ENCODE measurements at places on chromosomes 11 and 22.

DNA sequence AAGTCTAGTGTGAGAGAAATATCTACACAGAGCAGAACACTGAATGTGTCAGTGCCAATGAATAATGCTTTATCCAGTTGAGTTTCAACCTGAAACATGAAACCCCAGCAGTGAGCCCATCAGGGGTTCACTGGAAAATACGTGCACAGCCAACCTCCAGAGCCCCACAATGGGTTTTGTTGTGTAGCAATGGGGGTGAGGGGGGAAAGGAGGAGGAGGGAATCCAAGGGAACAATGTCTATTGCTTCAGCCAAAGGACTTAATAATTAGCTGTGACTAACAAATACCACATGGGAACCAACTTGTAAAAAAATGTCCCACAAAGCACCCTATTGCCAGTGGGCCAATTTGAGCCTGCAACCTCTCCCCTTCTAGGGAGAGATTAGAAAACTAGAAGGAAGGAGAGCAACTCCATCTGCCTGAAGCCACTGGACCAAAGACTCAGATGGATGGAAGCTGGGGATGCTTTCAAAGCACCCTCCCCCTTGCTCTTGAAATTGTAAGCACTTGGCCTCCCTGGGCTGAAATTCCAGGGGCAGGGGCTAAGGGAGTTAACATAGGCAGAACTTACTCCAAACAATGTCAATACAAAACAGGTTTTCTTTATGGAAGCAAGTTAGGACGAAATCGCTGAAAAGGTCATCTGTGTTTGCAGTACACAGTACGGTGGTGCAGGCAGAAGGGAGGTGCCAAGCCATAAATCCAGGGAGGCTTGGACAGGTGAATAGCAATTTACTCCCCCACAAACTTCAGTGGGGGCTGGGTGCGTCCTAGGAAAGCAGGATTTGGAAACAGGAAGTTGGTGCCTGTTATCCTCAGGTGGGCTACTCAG is 99.8 kb downstream of the ARL14EP start:
- no peak for DNase-seq

- no peak for DNase-seq
Measured at GRCh38 chr11:26904132-26904531, 89.8 kb upstream of the FIBIN start.

- DNase-seq = no peak
Measured at GRCh38 chr22:50606165-50606945, 5.8 kb downstream of the MAPK8IP2 start.

DNA sequence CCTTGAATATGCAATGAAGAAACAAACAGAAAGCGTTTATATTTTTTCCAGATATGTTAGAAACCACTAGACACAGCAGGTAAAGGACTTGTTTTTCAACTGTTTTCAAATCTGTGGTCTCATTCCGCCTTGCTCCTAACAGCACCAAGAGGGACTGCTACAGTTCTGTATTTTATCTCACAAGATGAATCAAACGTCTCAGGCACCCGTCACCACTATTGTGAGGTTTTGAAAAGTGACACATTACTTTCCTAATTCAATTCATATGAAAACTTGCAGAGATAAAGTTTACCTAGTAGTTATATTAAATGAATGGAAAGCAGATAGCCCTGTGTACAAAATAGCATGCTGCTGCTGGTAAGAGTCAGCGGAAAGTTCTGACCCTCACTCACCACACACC is 386.3 kb downstream of the ETS1 start:
- no peak for DNase-seq

GRCh38 chr11:34174412-34175041 is 69.1 kb downstream of the NAT10 start:
- DNase-seq = peak; percentile 78

DNA sequence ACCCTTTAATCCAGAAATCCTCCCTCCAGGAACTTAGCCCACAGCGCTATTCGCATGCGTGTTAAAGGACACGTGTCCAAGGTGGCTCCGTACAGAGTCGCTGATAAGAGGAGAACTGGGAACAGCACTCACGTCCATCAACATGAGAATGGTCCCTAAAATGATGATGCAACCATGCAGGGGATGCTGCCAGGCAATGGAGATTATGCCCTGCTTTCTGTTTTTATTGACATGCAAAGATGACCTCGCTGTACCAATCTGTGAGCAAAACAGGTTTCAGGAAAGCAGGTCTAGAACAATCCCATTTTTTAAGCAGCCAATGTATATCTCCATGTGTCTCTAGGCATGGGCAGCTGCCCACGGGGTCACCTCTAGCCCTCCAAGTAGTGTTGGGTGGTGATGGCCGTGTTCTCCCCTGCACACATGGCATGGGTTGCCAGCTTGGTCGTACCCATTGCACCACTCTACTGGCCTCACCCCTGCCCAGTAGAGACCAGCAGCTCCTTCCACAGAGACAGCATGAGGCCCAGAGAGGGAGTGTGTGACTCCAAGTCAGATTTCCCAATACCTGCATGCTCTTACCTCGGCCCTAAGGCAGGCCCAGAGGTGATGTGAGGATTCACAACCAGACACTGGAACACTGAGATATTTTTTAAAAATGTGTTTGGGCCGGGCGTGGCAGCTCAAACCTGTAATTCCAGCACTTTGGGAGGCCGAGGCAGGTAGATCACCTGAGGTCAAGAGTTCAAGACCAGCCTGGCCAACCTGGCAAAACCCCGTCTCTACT is 68.3 kb upstream of the LINC01488 start:
- DNase-seq = no peak

DNA sequence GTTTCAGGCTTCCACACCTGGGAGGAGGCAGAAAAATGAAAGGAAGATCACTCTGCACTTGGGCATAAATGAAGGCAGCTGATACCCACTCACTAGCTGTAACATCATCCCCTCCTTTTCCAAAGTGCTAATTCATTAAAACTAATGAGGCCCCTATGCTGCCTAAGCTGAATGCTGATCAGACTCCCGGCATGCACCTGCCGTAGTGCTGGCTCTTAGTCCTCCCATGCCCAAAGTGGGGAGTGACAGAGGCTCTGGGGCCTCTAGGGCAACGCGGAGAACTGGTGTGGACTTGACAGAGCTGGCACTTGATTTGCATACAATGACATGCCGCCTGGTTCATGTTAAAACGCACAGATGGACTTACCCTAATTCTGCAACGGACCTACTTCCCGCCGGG is 96.5 kb upstream of the NCAM1 start:
- DNase-seq = no peak

- DNase-seq = no peak
Measured at GRCh38 chr11:125165111-125165842, 726 bp downstream of the PKNOX2 start.

GRCh38 chr11:62340269-62340901 is 3.1 kb downstream of the ASRGL1 start:
- DNase-seq = peak; percentile 36

DNA sequence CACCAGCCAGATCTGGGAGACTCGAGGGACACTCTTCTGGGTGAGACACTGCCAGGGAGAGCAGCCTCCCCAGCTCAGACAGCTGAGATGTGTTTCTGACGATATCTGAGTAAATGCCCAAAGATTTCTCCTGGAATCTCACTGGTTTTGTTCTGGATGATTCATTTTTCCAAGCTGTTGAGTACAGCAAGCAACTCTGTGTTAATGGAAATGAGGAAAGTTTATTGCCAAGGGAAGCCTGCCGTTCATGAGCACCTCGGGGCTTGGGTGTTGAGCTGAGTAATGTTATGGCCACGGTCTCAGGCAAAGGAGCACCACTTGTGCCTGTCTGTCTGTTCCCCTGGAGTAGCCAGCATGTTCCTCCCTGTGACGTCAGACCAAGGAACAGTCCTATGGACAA is 1132.4 kb downstream of the BRD1 start:
- no peak for DNase-seq

DNA sequence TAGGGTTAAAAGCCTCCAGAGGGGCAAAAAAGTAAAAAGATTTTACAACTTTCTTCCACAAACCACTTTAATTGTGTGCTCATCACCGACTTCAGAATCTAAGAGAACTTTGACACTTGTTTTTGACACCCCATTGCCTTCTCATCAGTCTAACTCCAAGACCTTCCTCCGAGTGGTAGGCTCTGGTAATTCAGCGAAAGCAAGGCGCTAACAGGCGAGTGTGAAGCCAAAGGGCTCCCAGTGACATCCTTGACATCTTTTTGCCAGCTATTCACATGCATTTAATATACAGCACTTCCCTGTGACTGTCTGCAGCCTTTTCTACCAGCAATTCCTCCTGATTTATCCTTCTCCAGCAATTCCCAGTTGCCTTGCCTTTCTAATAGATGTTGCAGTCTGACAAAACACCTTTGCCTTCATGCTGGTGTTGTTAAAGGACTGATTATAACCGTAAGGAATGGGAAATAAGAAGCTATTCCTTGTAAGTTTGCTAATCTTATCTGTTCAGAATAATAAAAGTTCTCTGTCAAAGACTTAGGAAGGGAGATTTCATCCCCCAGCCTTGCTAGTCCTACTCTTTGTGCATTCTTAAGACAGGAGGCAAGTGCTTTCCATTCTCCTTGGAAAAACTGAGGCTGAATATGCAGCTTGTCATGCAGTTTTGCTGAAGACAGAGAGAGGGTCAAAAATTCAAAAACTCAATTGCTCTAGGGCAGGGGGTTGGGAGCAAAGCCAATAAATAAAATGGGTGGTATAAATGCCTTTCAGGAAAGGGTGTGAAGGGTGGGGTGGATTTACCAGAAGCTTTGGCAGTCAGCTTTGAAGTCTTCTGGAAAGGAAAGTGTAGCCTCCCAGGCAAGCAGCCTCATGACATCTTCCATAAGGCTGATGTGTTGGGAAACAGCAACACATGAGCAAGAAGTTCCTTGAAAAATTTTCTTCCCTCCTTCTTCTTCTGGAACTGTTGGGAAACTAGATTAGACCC is 39.1 kb downstream of the SNX19 start:
- no peak for DNase-seq

DNA sequence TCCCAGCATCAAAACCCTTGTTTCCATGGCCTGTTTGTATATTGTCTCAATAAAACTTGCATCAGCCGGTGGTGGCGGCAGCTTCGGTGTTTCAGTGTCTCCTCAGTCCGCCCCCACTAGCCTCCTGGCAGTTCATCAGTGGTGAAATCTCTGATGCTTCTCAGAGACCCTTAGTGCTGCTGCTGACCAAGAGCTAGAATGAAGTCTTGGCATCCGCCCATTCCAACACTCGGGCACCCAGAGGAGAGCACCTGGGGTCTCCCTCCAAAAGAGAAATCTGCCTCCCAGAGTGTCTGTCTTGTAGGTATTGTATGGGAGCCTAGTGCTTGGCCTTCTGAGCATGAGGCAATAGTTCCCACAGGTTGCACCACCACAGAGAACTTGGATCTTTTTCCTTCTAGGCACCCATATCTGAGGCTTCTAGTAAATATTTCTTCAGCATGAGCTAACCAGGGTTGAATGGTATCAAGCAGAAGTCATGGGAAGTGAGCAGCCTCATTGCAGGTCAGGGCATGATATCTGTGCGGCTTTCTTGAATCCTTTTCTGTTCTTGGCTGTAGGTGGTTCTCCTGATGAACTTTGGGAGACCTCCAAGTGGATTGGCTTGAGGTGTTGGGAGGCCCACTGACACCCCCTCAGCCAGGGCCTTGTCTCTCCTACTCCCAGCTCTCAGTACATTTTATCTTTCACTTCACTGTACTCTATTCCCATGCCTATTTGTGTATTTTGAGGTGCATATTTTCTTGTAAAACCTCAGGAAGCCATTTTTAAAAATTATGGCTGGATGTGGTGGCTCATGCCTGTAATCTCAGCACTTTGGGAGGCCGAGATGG is 13.2 kb upstream of the AIFM3 start:
- DNase-seq = no peak

GRCh38 chr11:11288972-11289616 is 64.0 kb downstream of the CSNK2A3 start:
- no peak for DNase-seq

DNA sequence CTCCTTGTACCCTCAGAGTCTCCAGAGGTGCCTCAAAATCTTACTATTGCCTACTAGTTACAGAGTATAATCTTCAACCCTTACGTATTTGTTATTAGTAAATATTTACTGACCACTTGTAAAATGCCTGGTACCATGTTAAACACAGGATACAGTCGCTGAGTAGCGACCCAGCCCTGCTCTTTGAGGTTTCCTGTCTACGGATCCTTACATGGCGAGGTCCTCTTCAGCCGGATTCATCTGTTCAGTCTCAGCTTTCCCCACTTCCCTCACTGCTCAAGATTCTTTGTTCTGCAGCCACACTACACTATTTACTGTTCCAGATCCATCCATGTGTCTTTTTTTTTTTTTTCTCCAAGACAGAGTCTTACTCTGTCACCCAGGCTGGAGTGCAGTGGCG is 13.2 kb upstream of the TTC36 start:
- no peak for DNase-seq

- no peak for DNase-seq
Measured at GRCh38 chr11:74493791-74494630, 487 bp upstream of the LIPT2 start.

DNA sequence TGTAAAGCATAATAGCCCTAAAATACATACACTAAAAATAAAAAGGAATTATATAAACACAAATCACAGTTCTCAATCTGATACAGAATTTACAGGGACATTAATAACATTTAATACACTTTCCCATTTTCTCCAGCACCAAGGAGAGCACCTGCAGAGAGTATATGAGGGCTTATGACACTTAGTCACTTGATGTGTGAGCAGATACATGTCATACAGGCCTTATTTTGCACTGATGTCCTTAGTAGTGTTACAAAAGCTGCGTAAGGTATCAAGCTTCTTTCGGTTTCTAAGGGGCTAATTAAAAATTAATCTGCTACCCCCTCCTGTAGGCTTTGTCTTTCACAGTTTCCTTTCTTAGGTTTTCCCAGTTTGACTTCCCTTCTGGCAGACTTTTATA is 61.3 kb downstream of the TRIM44 start:
- DNase-seq = no peak

DNA sequence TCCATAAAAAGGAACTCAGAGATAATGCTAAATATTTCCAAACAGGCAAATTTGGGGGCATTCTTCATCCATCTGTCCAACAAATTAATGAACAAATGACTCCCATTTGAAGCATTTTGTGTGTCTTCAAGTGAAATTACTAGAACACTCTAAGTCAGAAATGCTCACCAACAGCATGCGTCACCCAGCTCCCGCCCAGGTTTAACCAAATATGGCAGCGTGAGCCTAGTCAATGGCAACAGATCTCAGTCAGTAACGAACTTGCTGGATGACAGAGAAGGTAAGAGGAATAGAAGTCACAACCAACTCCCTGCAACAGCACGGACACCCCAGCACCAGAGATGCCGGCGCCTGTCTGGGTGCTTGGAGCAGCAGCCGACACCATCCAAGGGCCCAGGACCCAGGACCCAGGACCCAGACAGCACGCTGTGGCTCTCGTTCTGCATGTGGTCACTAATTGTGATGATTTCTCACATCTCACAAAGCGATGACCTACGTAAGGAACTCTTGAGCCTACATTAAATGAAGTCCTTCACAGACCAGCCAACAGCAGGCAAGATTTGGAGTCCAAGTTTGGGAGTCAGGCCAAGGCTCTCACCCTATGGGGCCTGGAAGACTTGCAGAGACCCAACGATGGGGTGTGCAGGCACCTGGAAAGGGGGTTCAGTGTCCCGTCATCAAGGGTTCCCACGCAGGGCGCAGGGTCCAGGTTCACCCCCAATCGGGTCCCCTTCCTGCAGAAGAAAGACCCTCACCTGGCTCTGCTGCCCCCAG is 556.9 kb downstream of the BRD1 start:
- DNase-seq = no peak

Measured in stimulated activated CD4-positive, alpha-beta T cell treated with anti-CD3 and anti-CD28 coated beads, Interleukin-4, amount 100 ng/mL, for 48 hours (primary cell).